ENCODE measurements at places on chromosomes 11 and 22. TPM values are rescaled to one million over a fixed set of nuclear protein-coding genes. Genes with fewer than 3 reads are reported as not detected.
A peak's percentile ranks its signal among the peaks of the same experiment; 100 is the strongest.

Gene SF3B2
- 146 TPM for total RNA-seq

- peak; percentile 93 for DNase-seq
Observed at GRCh38 chr11:45590743-45591142, 74.7 kb downstream of the CHST1 start.

DNA sequence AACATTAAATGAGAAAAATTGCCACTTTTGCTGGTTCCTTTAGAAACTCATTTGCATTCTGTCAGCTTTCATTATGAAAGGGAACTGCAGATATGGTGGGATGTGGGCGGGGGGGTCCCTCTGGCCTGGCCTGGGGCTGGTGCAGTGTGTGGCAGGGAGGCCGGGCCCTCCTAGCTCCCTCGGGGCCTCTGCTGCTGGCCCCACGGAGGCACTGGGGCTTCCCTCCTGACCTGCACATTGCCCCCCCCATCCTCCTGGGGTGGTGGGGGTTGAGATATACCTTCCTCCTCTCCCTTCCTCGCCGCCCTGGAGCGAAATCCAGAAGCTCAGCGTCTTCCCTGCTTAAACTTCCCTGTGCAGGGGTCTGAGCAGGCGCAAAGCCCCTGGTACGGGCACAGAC is 1005.9 kb downstream of the BRD1 start:
- DNase-seq: no peak

DNA sequence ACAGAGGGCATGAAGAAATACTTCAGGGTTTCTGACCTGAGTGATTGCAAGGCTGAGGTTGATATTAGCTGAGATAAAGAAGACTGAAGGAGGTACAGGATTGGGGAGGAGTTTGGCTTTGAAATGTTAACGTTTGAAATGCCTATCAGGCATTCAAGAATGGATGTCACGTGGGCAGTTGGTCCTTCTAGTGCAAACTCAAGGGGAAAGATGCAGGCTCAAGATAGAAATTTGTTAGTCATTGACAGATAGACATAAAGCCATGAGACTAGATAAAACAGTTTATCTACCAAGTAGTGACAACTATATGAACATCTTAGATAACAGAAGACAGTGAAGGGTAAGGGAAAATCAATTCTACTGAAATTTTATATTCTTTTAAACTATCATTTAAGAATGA is 23.1 kb downstream of the TTC17 start:
- DNase-seq: no peak

Gene OR51B2
- not detected for total RNA-seq

DNA sequence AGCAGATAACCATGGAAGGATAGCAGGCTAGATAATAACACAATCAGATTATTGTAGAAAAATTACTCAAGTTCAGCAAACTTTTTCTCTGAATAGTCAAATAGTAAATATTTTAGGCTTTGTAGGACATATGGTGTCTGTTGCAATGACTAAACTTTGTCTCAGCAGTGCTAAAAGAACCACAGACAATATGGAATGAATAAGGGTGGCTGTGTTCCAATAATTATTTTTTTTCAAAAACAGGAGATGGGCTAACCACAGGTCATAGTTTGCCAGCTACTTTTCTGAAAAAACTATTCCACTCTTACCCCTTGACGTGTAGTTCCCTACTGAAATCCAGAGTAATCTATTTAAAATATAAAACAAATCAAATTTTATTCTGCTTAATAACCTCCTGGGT is 153.9 kb upstream of the LRRC4C start:
- no peak for DNase-seq

DNA sequence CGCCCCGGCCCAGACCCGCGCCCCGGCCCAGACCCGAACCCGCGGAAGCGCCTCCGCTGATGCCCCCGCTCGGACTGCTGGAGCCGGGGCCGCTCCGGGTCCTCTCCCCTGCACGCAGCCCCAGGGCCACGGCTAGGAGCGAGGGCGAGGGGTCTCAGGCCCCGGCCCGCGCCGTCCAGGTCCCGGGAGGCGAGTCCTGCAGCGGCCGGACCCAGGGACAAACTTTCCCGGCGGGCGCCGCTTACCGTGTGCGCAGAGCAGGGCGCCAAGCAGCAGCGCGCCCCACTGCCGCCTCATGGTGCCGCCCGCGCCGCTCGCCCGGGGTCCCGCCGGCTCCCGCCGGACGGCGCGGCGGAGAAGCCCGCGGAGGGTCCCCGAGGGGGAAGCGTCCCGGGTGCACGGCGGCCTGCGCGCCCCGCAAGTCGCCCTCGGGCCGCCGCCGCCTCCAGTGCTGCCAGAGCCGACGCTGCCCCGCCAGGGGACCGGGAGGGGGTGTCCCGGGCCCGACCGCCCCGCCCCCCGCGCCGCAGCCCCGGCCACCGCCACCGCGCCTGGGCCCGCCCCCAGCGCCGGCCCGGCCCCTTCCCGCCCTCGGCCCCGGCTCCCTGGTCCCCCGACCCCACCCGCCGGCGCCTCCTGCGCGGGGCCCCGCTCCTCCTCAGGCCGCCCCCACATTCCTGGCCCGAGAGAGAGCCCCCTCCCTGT is at the start of gene LRP4:
Gene LRP4 (minus strand): TSS at position 468 of the 705 bp plus-strand sequence. CDS start 171 bp downstream, at position 297.
- DNase-seq: peak; percentile 86

Gene DEUP1
- not detected for total RNA-seq

Gene MPPED2
- total RNA-seq: 20.4 TPM

Gene TENM4
- 4.7 TPM for total RNA-seq

DNA sequence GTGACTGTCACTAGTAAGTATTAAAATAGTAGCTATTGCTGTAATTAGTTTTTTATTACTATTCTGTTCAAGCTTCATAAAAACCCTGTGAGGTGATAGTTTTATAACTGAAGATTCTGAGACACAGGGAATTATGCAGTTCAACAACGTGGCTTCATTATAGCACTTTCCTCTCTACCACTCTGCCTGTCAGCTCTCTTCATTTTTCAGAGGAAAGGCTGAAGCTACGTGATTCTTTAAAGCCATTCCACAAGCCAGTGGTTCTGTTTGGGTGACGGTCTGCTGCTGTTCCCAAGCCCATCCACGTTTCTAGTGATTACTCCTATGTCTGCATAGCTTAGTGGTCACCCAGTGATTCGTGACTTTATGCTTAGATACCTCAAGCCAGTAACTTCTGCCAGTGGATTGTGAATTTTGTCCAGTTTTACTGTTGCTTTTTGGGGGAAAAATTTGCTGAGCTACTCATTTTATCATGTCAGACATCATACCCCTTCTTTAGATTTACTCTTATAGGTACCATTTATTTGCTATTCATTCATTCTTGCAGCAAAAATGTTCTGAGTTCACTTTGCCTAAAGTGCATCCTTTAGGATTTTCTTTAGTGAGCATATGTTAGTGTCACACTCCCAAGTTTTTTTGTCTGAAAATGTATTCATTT is 59.8 kb downstream of the UVRAG start:
- DNase-seq: no peak

DNA sequence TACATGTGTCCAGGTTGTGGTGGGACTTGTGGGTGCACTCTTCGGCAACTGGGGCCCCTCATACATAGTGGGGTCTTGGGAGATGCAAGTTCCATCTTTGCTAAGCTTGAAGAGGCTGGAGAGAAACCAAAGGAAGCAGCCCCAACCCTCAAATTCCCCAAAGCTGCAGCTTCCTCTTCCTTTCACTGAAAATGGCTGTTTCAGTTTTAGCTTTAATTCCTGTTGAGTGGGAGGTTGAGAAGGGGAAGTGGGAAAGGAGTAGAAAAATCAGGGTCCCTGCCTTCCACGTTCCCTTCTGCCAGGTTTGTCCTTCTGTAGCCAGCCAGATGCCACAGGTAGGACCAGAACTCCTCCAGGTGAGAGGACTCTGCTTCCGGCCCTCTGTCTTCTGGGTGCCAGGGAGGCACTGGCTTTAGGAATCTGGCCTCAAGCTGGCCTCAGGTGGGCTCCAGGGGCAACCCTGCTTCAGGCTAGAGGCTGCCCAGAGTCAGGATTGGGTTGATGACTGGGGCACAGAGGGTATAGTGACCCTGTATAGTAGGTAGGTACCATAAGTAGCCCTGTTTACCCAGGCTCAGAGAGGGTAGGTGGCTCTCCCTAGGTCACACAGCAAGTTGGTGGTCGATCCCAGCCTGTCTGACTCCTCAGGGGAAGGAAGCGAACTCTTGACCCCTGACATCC is 16.2 kb downstream of the P2RY6 start:
- no peak for DNase-seq

Gene MMP11
- 3.0 TPM for total RNA-seq

Gene SNX19
- total RNA-seq: 71.9 TPM

DNA sequence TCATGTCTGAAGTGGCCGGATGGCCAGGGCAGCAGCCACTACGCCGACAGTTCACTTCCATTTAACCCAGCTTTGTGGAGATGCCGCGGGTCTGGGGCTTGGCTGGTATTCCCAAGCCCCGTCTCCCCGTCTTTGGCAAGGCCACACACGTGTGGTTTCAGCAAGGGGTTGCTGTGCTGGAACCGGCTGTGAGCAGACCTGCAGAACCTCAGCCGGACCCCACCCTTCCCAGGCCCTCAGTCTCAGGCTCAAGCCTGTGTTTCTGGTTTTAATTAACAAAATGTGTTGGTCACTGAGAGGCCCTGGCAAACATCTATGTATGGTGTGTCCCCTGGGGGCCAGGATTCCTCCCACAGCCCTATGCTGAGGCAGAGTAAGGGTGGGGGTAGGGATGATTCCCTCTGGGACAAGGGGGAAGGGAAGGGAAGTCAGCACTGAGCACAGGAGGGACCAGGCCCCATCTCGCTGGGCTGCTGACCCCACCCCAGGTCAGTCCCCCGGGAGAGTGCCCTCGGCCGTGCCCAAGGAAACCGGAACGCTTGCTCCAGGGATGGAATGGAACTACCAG is 9.3 kb downstream of the OSBPL5 start:
- DNase-seq: peak; percentile 75

DNA sequence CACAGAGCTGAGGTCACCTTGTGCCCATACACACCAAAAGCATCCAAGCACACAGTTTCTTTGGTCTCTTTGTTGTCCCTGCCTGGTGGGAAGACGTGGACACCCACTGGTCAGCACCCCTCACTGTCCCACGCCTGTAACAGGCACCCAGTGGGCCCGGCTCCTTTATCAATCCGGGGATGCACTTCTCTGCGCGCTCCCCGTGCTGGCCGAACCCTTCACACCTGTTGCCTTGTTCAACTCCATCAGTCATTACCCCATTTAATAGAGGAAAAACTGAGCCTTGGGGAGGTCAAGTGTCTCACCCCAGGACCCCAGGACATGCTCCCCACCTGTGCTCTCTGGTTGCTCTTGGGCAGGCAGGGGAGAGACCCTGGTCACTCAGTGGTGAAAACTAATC is 49.7 kb upstream of the FGF3 start:
- DNase-seq: no peak

Gene MYO7A
- 27.9 TPM for total RNA-seq

Gene USH1C
- total RNA-seq: not detected

- DNase-seq: no peak
Observed at GRCh38 chr11:127800989-127801688, 786.2 kb downstream of the ETS1 start.

GRCh38 chr11:20043992-20044391 is 116.3 kb downstream of the DBX1 start:
- DNase-seq: no peak

GRCh38 chr22:41834005-41834944 is 1.4 kb downstream of the SREBF2 start:
- DNase-seq: no peak

- no peak for DNase-seq
Observed at GRCh38 chr11:34468209-34468841, 29.6 kb downstream of the CAT start.

Gene TBX10
- not detected for total RNA-seq

Gene C11orf86
- total RNA-seq: not detected

DNA sequence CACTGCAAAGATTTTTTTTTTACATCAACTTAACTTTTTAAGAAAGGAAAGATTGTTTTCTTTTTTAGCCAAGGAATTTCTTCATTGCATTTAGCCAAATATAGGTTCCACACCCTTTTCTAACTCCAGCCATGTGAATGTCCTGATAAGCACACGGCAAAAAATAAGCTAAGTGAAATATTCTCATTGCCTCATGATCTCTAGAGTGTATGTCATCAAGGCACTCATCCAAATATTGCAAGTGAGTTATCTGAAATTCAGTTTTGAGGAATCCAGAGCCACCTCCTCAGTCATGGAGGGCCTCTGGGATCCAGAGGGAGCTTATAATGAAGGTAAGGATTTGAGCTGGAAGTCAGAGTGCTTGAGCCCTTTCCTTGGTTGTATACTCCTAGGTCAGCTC is 80.0 kb downstream of the BLID start:
- no peak for DNase-seq

GRCh38 chr11:74739546-74740270 is 8.5 kb upstream of the CHRDL2 start:
- peak; percentile 67 for DNase-seq

DNA sequence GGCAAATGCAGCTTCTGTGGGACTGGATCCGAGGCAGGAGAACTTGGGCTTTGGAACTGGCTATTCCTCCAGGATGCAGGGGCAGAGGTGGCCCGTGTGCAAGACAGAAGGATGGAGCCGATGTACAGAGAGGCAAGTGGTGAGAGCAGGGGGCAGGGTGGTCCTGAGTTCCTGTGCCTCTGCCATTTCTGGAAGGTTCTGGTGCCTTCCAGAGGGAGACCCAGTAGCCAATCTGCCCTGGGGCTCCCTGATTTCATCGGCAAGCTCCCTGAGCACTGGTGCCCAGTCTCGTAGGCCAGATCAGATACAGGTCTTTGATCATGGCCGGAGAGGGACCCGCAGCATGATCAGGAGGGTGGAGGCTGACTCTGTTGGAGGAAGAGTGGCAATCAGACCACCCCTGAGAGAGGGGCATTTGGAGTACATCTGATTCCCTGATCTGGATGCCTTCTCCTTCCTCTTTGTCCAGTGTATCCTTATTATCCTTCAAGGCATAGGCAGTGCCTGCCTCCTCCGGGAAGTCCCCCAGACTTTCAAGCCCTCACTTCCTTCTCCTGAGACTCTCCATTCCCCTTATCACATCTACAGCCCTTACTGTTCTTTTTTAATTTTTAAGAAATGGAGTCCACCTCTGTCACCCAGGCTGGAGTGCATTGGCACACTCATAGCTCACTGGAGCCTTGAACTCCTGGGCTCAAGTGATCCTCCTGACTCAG is 9.7 kb downstream of the MRGPRD start:
- peak; percentile 28 for DNase-seq

- DNase-seq: peak; percentile 84
Observed at GRCh38 chr11:126359431-126360048, 4.1 kb downstream of the ST3GAL4 start.

DNA sequence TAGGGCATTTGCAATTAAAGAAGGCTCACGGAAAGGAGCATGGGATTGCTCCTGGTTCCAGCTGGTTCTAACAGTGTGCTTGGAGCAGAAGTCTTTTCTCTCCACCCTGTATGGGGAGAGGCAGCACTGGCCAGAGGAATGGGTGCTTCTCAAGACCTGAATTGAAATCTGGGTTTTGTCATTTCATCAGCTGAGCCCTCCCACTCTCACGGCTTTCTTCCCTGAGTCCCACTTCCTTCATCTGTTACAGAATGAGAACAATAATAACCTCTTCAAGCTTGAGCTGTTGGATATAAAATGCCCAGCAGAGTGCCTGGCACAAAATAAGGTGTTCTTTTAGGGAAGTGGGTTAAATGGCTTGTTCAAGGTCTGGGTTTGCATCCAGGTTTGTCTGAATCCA is 17.2 kb downstream of the CNTF start:
- DNase-seq: no peak

DNA sequence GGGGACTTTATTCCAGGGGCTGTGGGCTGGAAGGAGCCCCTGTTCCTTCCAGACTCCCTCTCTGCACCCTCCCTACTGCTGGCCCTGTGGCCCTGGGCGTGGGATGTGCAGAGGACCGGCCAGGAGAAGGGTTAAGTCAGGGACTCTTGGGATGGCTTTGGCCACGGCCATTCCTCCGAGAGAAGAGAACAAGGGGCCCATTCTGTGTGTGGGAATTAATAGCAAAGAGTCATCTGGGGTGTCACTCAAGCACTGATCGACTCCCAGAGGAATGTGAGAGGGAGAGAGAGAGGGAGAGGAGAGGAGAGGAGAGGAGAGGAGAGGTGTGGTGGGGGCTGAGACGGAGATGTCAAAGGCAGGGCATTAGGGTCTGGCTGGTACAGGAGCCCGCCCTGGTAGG is 14.2 kb upstream of the SOX10 start:
- no peak for DNase-seq
